Cerebellar cortex (tissue), 1 donor: ENCODE measurements at places on chromosomes 2 and 18.

DNA sequence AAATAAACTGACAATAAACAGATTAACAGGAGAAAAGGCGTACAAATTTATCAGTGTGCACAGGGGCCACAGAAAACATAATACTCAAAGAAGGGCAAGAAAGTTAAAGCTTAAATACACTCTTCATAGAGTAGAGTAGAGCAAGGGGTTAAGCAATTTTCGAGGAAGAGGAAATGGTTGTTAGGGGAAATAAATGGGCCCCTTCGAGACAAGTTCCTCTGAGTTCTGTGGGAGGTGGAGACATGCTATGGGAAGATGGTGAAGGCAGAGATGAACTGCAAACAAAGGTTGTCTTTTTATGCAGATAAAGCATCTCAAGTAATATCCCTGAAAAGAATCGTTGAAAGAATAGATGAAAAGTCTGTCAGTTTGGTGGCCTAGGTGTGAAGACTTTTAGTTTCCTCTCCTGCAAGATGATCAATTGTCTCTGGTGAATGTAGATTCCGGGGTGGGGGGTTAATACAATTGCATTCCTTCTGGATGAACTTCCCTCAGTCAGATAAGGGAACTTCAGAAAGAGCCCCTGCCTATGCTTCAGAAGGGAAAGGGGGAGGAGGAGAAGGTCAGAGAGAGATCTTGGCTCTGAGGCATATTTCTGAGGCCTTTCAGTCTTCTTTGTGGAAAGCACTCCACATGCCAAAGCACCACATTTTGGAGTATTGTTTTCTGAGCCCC lies 127.0 kb downstream of the METTL4 start:
- DNase-seq, result no peak

DNA sequence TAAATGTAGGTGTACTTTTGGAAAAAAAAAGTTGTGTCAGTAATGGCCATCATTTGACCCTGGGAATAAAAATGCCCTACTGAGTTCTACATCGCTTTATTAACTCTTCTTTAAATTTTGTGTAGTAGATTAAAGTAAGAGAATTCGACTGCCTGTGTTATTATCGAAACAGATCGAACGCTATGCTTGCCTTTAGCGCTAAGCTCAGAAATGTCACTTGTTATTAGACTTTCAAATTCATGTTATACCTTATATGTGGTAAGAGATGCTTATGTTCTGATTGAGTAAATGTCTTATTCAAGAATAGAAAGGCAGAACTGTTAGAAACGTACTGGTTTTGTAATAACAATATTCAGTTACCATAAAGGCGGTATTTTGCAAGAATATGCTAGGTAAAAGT lies 1.4 kb downstream of the UGP2 start:
- DNase-seq, result no peak

DNA sequence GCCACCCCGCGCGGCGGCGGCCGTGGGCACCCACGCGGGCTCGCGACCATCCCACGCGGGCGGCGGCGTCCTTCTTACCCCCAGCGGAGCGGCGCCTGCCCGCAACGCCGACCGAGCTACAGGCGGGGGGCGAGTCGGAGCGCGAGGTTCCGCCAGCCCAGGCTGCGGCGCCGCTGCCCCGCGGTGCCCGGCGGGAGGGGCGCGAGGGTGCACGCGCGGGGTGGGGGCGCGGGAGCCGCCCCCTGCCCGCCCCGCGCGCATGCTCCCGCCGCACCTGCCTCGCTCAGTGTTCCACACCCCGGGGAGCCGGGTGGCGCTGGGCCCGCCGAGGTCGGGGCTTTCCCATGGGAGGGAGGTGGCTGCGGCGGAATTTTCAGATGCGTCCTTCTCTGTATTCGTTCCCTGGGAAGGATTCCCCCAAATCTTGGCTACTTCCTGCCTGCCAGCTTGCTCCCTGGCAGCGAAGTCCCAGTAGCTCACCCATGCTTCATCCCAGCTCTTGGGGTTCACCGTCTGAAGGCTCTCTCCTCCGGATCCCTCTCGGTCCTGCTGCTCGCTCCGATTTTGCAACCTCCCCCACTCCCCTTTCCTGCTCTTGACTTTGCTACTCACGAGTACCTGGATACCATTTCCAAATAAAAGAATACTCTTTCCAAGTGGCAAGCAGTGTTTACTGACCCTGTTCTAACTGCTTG lies at the start of gene L3MBTL4:
TSS of gene L3MBTL4 (minus strand) at position 189 of the 695 bp plus-strand sequence. CDS start 103,286 bp downstream, outside the sequence.
- no peak for DNase-seq

- no peak for DNase-seq
Observed at GRCh38 chr2:138956116-138956515, 175.9 kb upstream of the NXPH2 start.

- DNase-seq, result no peak
Observed at GRCh38 chr2:206939340-206939739, at the start of gene CPO. Gene CPO (plus strand): TSS chr2:206939518. CDS start chr2:206939600, 82 bp downstream.

DNA sequence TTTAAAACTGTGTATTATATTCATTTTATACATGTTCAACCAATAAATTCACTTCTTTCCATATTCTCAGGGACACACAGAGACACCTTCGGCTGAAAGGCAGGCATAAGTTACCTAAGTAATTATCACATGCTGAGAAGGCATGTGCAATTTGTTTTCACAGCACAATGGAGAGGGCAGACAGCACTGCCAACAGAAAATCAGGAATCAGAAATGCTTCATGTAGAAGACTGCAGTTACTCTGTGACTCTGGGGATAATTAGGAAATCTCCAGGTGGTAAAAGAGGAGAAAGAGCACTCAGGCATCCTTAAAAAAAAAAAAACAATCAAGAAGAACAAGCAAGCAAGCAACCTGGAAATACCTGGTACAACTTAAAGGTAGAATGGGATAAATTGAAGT lies 49.3 kb downstream of the DSEL start:
- peak; percentile 5 for DNase-seq

DNA sequence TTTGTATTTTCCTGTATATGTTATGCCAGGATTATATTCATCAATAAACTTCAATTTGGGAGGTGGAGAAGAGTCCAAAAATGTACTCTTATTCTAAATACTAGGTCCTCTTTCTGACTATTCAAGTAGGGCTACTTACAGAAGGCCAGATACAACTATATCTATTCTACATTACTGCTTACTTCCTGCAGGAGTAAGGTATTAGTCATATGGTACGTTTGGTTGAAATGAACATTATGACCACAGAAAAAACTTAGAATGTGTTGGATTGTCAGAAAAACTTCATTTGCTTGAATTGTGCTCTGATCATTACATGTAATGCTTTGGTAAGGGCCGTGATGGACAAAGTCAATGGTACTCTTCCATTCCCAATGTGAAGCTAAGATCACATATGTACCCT lies 35.0 kb downstream of the STAT4 start:
- no peak for DNase-seq

DNA sequence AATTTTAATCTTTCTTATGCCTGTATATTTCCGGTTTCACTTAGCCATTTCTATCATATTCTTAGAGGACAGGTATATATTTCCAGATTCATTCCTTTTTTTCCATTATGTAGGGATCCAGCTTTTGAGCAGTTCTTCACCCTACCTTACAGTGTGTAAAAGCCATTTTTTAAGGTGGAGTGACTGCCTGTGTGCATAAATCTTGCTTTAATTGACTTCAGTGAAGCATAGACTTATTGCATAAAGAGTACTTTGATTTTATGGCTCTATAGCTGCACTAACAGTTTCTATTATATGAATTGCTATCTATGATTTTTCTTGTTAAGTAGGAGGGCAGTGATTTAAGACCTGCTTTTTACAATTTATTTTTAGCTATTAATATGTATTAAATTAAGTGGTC lies 132.6 kb downstream of the NYAP2 start:
- DNase-seq, result no peak

DNA sequence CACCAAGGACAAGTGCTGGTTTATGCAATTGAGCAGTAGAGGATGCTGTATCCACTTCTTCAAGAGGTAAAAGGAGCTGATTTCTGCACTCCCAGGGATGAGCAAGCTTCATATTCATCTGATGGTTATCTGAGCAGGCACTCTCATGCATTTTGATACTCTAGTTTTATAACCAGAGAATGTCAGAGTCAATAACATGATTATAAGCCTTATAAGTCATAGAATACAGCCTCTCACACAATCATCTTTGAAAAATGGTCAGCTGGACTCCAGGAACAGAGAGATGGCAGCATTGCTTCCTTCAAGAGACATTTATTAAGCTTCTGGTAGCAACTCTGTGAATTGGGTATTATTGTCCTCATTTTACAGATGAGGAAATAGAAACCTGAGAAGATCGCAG lies 167.1 kb downstream of the SLC8A1 start:
- no peak for DNase-seq

DNA sequence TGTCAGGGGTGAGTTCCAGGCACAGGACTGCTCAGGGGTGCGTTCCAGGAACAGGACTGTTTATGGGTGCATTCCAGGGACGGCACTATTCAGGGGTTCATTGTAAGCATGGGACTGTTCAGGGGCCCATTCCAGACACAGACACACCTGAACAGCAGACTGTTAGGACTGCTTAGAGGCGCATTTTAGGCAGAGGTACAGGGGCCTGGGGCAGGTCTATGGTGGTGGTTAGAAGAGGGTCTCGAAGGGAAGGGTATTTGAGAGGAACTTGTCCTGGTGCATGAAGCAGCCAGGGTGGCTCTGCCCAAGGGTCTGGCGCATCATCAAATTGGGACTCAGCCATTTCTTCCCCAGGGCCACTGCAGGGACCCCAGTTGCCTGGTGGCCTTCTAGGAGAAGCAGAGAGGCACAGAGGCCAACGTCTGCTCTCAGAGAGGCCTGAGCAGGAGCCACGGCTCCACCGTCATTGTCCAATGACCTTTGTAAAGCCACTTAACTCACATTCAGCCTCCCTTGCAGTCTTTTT lies 14.8 kb upstream of the MLPH start:
- DNase-seq, result no peak

DNA sequence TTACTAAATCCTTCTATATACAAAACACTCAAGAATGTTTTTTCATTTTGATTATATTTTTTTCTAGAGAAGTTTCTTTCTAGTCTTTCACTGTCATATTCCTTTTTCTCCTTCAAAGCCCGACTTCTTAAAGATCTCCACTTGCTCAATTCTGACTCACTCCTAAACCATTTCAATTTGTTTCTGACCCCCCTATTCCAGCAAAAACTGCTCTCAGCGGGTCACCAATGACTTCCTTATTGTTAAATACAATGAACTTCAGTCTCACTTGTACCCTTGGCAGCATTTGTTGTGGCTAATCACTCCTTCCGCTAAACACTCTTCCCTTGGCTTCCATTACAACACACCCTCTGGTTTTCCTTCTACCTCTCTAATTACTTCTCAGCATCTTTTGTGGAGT lies 111.1 kb upstream of the RBBP8 start:
- DNase-seq, result no peak

DNA sequence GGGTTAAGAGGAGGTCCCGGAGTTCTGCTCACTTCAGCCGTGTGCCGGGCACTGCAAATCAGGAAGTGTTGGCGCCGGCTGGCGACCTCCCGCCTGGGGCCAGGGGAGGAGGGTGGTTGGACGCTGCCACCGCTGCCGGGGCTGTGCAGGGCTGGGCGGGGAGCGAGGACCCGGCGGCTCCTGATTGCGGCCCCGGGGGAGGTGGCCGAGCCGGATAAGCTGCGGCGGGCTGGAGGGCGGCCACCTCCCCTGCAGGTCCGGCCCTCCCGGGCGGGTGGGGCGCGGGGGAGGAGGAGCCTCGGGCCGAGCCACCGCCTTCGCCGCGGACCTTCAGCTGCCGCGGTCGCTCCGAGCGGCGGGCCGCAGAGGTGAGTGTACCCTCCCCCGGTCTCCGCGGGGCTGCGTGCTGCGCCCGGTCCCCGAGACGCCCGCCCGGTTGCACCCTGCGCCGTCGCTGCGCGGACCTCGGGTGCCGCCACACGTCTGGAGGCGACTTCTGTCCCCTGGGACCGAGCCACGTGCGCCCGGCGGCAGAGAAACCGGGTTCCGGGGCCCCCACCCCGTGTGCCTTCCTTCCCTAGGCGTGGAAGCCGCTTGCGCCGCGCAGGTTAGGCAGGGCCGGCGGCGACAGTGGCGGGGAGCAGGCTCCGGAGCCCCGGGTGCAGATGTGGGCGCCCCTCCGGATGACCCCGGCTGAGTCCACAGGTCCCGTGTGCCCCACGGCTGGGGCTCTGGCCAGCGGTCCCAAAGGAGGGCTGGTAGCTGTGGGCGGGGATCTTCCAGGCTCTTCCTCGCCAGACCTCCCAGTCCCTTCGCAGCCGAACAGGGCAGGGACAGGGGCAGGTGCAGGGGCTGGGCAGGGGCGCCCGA lies at the start of gene STEAP3:
TSS of gene STEAP3 (plus strand) at position 314 of the 870 bp plus-strand sequence. CDS start 7,179 bp downstream, outside the sequence.
- peak; percentile 62 for DNase-seq

GRCh38 chr18:35144698-35145097 lies 96.1 kb upstream of the ZNF397 start:
- DNase-seq, result no peak

DNA sequence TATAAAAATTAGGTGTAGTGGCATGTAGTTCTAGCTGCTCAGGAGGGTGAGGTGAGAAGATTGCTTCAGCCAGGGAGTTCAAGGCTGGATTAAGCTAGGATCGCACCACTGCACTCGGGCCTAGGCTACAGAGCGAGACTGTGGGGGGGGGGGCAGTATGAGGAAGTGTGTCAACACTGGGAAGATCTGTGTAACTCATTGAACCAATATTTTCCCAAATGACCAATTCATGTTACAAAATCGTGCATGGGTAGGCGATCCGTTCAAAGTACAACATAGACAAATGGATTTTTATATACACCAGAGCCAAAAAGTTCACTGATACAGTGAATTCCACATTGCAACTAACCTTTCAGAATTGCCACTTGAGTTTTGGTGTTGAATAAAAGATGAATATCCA lies 8.1 kb downstream of the SMAD4 start:
- DNase-seq, result no peak

DNA sequence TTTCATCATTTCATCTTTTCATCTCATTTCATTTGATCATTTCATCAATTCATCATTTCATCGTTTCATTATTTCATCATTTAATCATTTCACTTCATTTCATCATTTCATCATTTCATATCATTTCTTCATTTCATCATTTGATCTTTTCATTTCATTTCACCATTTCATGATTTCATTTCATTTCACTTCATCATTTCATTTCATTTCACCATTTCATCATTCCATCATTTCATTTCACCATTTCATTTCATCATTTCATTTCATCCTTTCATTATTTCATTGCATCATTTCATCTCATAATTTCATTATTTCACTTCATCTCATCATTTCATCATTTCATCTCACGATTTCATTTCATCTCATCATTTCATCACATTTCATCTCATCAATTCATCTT lies 127.8 kb downstream of the ANKRD30BL start:
- DNase-seq, result no peak

DNA sequence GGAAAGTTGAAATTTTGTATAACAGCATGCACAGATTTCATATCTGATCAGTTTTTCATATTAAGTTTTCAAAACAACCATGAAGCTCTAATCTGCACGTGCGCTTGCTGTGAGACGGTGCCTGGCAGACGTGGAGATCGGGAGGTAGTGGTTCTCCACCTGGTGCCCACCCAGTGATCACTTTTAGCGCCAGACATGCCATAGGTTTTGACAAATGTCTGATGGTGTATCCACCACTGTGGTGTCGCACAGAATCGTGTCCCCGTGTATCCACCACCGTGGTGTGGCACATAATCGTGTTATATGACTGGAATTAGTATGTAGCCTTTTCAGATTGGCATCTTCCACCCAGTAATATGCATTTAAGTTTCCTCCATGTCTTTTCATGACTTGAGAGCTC lies 40.9 kb upstream of the KCNG2 start:
- DNase-seq, result no peak
